ENCODE measurements at places on chromosomes 4 and X.

GRCh38 chr4:184398741-184399511, 75.4 kb downstream of the IRF2 start:
- no peak for DNase-seq

DNA sequence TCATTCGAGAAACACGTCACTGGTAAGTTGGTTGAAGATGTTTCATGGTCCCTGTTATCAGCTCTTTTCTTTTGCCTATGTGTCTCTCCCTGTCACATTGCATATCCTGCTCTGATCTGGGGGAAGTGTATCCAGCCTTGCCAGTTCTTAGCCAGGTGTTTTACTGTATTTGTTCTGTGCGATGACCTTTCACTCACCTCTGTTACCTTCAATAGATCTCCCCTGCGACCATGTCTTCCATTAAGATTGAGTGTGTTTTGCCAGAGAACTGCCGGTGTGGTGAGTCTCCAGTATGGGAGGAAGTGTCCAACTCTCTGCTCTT, 2.6 kb downstream of the RGN start:
- no peak for DNase-seq

GRCh38 chr4:83361416-83362103, 26.9 kb upstream of the HPSE start:
- no peak for DNase-seq

- no peak for DNase-seq
Measured at GRCh38 chr4:97845758-97846157, 297.5 kb downstream of the STPG2 start.

GRCh38 chrX:9465380-9466123, 694 bp downstream of the TBL1X start:
- no peak for DNase-seq

DNA sequence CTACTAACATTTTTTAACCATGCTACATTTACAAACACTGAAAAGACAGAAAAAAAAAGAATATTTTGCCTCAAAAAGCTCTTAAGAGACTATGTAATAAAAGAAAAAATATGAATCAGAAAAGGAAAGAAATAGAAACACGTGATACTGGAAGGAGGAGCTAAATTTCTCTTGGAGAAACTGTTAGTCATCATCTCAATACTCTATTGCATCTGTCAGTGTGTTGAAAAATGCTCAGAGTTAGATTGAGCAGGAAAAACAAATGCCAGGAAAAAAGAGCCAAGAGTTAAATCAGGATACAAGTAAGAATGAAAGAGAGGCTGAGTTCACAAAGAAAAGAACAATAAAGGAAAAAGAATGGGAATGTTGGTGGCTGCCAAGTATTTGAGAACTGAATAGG, 2.6 kb downstream of the RAB28 start:
- DNase-seq: no peak

GRCh38 chrX:138692591-138692990, 18.9 kb downstream of the FGF13 start:
- DNase-seq: no peak

GRCh38 chr4:22573198-22573597, 57.3 kb upstream of the ADGRA3 start:
- DNase-seq: peak; percentile 21

DNA sequence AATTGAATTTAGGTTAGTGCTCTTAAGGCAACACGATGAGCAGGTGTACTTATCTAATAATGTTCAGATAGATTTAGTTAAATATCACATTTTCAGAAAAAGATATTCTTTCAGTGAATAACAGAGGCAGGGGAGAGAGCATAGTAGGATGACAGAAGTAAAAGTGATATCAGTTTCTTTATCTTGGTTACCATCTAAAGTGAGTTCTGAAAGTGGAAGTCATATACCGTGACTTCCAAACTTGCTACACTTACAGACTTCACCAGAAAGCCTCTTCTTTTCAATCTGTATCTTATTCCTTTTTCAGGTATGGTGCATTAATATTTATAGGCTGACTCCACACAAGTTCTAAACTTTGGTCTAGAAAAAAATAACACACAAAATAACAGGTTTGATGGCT, 124.9 kb downstream of the POU4F2 start:
- no peak for DNase-seq

DNA sequence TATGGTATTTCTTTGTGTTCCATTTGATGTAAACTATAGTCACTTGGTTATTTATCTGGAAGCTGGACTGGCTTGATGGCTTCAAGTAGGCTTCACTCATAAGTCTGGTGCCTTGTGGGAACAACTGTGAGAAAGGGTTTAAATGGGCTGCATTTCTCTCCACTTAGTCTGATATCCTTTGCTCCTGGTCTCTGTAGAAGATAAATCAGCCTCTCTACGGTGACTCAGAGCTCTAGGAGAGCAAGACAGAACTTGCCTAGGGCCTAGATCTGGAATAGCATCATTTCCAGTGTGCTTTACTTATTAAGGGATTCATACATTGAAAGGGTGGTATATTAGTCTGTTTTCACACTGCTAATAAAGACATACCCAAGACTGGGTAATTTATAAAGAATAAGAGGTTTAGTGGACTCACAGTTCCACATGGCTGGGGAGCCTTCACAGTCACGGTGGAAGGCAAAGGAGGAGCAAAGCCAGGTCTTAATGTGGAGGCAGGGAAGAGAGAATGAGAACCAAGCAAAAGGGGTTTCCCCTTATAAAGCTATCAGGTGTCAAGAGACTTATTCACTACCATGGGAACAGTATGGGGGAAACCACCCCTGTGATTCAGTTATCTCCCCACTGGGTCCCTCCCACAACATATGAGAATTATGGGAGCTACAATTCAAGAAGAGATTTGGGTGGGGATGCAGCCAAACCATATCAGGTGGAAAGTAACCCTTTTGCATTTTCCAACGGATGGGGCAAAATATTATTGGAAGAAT, 1746.4 kb upstream of the PCDH7 start:
- no peak for DNase-seq

DNA sequence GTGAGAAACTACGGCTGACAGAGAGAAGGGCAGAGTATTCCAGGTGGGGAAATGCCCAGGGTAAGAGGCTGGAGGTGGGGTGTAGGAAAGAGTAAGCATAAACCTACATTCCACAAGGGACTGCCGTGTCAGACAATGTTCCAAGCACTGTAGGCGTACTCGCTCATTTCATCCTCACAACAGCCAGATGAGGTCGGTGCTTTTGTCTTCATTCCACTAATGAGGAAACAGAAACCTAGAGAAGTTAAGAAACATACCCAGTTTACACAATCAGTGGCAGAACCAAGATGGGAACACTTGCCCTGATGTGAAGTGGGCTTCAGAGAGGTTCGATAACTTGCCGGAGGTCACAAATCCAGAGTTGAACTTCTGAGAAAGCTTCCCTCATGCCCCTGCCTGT, 4.6 kb downstream of the SASH3 start:
- DNase-seq: no peak

DNA sequence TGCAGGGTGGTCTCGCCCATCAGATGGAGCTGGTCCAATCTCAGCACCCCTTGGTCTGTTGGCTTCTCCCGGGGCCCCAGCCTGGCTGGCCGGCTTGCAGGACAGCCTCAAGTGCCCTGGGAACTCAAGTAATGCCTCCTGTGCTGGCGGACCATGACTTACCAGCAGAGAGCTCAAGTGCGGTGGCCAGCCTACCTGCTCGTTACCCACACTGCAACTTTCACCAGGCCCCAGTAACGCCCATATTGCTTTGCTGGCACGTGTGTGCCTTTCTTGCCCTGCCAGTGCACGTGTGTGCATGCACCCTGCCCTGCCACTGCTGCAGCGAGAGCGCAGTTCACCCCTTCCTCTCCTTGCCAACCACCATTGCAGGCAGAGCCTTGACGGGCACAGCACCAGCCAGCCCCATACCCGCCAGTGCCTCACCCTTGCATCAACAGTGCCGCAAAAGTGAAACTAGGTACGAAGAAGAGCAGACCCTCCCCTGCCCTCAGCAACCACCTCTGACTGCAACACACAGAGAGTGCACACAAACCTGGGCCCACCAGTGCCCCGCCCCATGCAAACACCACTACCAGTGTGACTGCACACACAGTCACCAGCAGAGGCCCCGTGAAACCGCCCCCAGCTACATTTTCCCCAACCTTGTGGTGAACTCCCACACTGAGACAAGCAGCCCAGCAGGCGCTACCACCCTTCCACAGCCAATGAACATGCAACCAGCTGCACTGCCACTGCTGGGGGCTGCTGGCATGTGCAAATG, 88.9 kb upstream of the POU3F4 start:
- DNase-seq: no peak

GRCh38 chrX:13852001-13852695, 35.3 kb upstream of the GPM6B start:
- no peak for DNase-seq

GRCh38 chr4:113657586-113658233, 103.8 kb downstream of the CAMK2D start:
- no peak for DNase-seq

- DNase-seq: no peak
Measured at GRCh38 chr4:147355847-147356246, 125.0 kb upstream of the EDNRA start.

- no peak for DNase-seq
Measured at GRCh38 chr4:55253948-55254593, 92.0 kb upstream of the SRD5A3 start.

- no peak for DNase-seq
Measured at GRCh38 chr4:182978152-182978827, 61.1 kb upstream of the DCTD start.

- DNase-seq: no peak
Measured at GRCh38 chr4:15506464-15506863, 36.8 kb downstream of the CC2D2A start.

GRCh38 chr4:138181287-138181686, 60.9 kb downstream of the SLC7A11 start:
- no peak for DNase-seq

GRCh38 chrX:104679175-104679574, 113.2 kb downstream of the IL1RAPL2 start:
- DNase-seq: no peak

DNA sequence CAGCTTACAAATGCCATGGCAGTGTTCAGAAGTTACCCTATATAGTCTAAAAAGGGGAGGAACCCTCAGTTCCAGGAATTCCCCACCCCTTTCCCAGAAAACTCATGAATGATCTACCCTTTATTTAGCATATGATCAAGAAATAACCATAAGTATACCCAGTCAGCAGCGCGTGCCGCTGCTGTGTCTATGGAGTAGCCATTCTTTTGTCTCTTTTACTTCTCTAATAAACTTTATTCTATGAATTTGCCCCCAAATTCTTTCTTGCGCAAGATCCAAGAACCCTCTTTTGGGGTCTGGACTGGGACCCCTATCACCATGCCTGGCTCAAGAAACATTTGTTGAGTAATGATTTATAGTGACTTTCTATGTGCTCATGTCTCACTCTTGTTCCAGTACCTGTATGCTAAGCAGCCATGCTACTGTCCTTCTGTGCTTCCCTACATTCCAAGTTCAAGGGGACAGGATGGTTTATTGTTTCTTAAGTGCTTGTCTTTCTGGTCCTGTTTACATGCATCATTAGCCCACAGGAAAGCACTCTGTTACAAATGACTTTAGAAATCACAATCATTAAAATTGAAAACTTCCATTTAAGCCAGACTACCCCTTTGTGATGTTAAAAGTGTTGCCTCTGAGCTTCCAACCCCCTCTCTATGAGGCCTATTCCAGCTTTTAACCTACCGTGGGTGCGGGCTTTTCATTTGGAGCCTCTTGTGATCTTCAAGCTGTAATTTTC, 63.4 kb upstream of the S100G start:
- DNase-seq: no peak

DNA sequence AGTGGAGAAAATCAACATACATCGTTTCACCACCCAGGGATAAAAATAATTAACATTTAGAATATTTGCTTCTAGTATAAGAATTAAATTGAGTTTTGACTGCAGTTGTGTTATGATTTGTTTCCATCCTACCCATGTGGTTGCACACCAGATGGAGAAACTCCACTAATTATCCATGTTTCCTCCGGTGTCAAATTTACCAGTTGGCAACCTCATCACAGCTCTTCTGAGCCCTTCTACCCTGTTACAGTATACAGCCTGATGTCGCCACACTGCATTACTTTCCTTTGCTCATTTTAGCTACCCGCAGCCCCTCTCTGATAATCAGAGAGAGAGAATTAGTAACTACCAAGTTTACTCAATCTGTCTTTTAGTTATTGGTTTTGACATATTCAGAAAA, 411.2 kb downstream of the DTHD1 start:
- DNase-seq: no peak

DNA sequence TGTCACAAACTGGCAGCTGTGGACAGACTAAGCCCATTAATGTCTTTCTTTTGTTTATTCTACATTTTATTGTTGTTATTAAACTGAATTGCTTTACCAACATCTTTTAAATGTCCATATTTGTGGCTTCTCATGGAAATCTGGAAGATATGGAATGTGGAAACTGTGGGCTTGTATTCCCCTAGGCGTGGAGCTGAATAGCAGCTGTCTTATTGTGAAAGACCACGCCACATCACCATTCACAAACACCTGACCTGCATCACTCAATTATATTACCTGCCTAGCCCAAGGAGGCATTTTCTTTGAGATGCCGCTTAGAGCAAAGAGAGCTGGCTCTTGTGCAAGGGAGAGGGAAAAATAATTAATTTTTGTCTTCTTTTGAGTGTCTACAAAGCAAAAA, 96.9 kb upstream of the GPRIN3 start:
- no peak for DNase-seq

DNA sequence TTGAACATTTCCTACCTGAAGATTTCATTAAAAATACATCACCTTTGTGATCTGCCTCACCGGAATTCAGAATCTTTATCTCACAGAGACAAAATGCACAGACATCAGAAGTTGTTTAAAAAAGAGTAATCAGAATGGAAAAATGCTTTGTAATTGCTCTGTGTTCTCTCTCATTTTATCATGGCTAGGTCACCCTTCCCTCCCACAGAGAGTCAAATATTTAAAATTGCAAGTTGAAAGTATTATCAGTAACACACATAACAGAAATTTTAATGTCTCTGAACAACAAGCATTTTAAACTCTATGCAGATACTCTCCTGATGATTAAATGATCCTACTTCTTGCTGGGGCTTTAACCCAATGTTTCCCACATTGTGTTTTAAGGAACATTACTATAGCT, 362.0 kb downstream of the CBLL2 start:
- DNase-seq: no peak

GRCh38 chr4:1229117-1229849, 19.6 kb downstream of the CTBP1 start:
- no peak for DNase-seq

DNA sequence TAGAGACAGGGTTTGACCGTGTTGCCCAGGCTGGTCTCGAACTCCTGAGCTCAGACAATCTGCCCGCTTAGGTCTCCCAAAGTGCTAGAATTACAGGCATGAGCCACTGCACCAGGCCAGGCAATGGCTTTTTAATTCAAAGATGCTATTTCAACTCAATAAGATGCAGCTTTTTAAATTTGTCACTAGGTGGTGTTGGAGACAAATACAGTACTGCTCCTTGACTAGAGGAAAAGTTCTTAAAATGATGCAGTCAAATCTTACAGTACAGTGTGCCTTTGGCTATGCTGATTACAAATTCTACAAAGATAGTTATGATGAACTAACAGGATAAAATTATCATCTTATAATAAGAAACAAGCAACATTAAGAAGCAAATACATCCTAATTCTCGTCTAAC, 441.1 kb downstream of the KCNIP4 start:
- no peak for DNase-seq

All from breast epithelium (tissue), 4 donors.